ENCODE measurements at places on chromosomes 7 and 10.
A peak's percentile ranks its signal among the peaks of the same experiment; 100 is the strongest.

DNA sequence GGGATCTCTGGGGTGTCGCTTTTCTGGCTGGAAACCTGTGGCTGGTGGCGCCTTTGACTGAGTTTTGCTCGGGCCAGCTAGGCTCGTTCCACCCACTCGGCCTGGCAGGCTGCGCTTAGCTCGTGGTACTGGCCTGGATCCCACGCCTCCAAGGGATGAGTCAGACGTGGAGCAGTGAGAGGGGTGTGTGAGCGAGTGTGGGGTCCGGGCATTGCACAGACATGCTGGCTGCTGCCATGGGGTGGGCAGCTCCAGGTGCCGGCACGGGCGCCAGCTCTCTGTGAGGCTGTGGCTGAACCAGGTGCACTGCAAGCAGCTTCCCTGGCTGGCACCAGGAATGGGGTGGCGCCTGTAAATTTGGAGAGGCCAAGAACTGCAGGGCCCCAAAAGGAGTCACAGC is 63.1 kb upstream of the CACNA2D1 start:
- no peak for DNase-seq

DNA sequence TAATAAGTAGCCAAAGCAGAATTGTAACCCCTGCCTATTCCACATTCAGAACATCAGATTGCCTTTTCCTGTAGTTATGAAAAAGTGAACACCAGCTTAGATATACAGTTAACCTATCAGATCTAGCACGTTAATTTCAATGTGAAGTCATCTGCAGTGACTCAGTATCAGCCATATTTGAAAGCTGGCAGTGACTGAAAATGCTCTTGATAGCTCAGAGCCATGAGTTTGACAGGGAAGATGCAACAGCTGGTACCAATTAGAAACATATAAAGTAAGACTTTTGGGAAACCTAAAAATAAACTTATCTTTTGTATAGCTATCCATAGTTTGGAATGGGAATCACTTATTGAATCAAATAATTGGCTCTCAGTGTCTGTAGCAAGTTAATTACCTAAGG is 284.1 kb upstream of the NPSR1 start:
- no peak for DNase-seq

DNA sequence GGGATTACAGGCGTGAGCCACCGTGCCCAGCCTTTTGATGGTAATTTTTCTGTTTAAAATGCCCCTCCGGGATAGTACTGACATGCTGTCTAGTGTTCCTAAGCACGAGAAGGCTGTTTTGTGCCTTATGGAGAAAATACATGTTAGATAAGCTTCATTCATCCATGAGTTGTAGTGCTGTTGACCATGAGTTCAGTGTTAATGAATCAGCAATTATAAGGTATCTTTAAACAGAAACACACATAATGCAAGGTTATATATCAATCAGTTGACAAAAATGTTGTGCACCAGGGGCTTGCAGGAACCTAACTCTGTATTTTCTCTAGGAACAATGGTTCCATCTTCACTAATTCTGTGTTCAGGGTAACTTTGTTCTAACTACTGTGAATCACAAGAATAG is 30.8 kb upstream of the HECW1 start:
- DNase-seq = no peak

GRCh38 chr7:92006046-92006445 is 65.4 kb downstream of the AKAP9 start:
- no peak for DNase-seq

DNA sequence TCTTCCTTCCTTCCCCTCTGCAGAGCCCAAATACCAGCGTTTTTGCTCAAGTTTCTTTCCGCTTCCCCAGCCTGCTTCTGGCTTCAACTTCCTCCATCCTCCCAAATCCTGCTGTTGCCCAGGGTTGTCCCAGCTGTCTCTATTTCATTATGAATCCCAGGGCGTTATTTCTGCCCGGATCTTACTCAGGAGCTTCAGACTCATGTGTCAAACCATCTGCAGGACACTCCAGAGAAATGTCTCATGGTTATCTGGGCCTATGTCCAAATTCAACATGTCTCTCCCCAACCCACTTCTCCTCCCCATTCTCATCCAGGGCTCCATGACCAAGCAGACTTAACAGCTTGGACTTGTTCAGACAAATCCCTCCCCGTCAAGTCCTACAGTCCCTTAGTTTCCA is 15.6 kb downstream of the ARHGAP22 start:
- DNase-seq = no peak

DNA sequence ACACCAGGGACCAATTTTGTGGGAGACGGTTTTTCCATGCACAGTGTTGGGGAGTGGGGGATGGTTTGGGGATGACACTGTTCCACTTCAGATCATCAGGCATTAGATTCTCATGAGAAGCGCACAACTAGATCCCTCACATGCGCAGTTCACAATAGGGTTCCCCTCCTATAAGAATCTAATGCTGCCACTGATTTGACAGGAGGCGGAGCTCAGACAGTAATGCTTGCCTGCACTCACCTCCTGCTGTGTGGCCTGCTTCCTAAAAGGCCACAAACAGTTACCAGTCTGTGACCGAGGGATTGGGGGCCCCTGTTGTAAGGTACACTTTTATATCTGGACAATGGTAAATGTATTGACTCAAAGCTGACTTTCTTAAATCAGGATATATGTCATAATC is 45.6 kb upstream of the TRIL start:
- no peak for DNase-seq

- DNase-seq = no peak
Observed at GRCh38 chr10:37643187-37643586, 214.2 kb downstream of the ZNF248 start.

- no peak for DNase-seq
Observed at GRCh38 chr7:32155712-32156111, 85.5 kb upstream of the PDE1C start.

DNA sequence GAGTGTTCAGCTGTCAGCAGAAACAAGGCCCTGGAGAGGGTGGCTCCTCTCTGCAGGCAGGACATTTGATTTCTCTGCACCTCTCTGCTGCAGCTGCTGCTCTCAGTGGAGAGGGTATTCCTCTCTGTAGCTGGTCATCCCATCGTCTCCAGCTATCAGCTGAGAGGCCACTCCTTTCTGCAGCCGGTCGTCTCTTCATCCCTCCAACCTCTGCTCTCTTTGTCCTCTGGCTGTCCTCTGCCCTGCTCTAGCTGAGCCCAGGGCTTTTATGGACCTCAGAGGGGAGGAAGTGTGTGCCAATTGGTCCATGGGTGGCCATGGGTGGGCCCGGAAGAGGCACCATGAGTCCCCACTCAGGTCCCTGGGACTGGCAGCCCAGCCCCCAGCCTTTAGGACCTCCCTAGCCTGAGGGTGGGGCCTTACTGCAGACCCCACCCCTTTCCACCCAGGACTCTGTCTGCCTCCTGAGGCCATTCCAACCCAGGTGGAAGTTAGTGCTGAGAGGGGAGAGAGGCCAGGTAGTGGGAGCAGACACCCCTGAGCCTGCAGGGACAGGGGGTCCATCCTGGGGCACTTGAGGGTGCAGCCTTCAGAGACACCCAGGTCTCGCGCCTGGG is 26.2 kb upstream of the CDCA7L start:
- DNase-seq = no peak

DNA sequence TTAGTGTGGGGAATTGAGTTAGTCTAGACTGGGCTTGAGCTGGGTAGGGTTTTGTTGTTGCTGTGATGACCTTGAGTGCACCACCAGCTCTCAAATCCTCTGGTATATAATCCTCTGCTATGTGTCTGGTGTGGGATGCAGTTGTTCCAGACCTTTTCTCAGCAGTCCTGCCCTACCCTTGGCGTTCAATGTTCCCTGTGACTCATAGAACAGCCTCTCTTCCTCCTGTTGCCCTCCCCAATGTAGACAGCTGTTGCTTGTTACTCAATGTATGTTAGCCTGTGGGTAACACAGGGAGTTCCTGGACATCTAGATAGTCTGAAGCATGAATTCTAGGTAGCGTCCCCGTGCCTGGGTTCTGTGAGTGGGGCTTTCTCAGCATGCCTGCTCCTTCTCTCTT is 19.8 kb downstream of the ACBD7 start:
- no peak for DNase-seq

- DNase-seq = no peak
Observed at GRCh38 chr7:52897713-52898112, 137.7 kb upstream of the POM121L12 start.

DNA sequence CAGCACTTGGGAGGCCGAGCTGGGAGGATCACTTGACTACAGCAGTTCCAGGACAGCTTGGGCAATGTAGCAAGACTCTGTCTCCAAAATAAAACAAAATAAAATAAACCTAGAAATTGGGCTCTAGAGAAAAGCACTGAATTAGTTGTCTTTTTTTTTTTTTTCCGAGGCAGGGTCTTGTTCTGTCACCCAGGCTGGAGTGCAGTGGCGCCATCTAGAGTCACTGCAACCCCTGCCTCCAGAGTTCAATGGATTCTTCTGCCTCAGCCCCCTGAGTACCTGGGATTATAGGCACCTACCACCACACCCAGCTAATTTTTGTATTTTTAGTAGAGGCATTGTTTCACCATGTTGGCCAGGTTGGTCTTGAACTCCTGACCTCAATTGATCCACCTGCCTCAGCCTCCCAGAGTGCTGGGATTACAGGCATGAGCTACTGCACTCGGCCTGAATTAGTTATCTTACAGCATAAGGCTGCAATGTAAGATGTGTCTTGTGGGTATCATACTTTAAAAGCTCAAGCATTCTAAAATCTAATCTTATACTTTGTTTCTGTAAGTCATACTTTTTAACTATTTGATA is 12.8 kb downstream of the MEIG1 start:
- peak; percentile 66 for DNase-seq

DNA sequence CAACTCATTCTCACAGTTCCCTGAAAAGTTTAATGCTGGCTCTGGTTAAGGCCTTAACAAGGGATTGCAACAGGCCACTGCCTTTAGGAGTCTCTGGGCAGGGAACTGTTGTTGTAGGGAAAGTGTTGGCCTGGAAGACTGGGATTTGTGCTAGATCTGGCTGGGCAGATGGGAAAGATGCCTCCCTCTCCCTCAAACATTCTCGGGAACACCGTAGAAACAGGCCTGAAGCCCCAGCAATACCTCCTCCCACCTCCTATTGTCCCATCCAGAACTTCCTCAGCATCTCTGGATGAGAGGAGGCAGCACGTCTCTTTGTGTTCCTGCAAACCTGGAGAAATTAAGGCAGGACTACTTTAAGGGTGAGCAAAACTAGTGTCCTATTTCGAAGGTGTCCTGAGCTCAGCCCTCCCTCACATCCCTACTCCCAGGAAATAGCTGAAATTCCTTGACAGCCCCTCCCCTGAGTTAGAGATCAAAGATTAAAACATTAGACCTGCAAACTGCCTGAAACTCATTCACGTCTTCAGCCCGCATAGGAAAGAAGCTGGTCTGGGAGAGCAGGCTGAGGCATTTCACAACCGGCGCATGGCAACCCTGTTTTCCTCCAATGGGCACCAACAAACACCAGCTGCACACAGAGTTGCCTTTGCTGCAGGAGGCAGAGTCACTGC is 10.9 kb upstream of the MAP3K8 start:
- no peak for DNase-seq

- DNase-seq = no peak
Observed at GRCh38 chr7:32126843-32127242, 56.6 kb upstream of the PDE1C start.

GRCh38 chr7:31432836-31433340 is 81.0 kb upstream of the ITPRID1 start:
- no peak for DNase-seq
